ENCODE measurements at places on chromosomes 16 and 17.
A peak's percentile ranks its signal among the peaks of the same experiment; 100 is the strongest.

- DNase-seq: peak; percentile 53
These were observed 5.5 kb upstream of the PIEZO1 start for GRCh38 chr16:88790312-88791211.

DNA sequence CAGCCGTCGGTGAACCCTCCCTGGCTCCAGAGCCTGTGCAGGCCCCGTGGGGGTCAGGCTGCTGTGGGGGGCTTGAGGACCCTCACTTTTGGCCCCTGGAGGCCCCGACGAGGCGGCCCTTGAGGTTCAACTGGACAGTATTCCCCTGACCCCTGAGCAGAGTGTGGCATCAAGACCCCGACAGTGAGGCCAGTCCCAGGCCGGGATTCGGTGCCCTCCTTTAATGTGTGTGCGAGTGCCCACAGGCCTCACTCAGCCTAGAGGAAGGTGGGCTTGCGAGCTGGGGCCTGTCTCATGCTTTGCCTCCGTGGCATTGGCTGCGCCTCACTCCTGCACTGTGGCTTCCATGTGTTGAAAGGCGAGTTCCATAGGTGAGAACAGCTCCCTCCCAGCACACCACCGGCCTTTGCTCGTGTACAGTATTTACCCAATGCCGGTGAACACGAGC lies 94.5 kb downstream of the METRNL start:
- DNase-seq: no peak

- no peak for DNase-seq
These were observed 283.9 kb upstream of the EEF2KMT start for GRCh38 chr16:5381481-5381880.

DNA sequence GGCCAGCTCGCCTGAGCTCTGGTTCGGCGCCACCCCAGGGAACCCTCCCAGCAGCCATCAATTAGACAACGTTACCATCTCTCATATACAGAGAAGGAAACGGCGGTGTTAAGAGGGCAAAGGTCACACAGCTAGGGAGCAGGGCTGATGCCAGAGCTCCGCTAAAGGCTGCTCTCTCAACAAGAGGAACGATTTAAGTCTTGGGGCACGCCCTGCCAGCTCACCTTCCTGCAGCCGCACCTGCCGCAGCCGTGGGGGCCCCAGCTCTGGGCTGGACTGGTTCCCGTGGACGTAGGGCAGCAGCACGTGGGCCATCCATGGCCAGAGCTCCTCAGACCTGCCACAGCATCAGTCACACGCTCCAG lies 43.5 kb downstream of the PKD1 start:
- no peak for DNase-seq

DNA sequence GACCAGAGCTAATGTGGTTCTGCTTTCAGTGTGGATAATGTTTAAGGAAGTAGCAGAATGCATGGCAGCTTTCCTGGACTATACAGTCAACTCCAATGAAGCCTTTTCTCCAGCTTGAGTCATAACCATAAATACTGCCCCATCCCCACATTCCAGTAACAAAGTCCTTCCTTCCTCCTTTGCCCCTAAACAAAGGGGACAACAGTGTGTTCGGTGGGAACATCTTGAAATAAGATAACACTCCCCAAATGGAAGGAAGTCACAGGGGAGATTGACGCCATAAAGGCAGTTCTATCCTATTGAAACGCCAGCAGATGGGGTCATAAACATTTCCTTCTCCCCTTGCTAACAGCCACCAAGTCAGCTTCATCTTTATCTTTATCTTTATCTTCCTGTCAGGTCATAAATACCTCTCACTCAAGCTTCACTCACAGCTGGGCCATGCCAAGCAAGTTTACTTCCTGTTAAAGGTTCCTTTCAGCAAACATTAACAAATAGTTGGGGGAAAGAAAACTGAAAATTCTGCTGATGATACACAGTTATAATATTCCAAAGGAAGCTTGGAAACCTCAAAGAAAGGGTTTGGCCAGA lies 136.7 kb downstream of the SNX11 start:
- DNase-seq: no peak

DNA sequence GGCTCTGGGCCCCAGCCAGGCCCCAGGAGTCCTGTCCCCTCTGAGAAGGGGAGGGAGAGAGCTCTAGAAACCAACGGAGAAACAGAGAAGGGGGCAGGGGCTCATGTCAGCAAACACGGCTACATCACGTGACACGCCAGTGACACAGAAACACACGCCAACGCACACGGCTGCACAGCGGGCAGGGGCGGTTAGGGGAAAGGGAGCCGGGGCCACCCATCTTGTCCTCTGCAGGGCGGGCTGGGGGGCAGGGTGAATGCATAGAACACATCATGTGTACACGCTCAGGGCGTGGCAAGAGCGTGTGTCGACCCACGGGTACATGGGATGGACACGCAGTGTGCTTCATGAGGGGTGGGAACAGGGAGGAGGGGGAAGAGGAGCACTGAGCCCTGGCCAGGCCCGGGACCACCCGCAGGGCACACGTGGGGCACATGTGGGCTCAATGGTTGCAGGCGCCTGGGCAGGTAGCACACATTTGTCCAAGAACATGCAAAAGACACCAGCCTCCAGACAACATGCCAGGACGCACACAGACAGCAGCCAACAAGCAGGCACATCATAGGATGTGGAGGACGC lies 4.6 kb downstream of the HSD3B7 start:
- DNase-seq: no peak

- DNase-seq: no peak
These were observed 211.5 kb upstream of the AXIN2 start for GRCh38 chr17:65772989-65773388.

DNA sequence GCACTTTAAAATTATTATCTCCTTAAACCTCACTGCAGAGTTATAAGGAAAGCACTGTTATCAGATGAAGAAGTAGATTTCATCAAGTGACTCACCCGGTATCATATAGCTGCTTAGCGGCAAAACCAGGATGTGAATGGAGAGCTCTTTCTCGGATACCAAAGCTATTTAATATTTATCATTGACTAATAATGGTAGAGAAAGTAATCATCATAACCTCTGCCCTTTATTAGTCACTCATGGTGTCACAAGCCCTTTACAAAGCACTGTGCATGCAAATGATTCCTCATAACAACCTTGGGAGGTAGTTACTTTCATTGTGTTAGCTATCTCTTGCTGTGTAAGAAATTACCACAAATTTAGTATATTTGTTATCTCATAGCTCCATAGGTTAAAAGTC lies 592.9 kb downstream of the MAF start:
- DNase-seq: no peak
